ENCODE measurements at places on chromosomes 12 and 14.

DNA sequence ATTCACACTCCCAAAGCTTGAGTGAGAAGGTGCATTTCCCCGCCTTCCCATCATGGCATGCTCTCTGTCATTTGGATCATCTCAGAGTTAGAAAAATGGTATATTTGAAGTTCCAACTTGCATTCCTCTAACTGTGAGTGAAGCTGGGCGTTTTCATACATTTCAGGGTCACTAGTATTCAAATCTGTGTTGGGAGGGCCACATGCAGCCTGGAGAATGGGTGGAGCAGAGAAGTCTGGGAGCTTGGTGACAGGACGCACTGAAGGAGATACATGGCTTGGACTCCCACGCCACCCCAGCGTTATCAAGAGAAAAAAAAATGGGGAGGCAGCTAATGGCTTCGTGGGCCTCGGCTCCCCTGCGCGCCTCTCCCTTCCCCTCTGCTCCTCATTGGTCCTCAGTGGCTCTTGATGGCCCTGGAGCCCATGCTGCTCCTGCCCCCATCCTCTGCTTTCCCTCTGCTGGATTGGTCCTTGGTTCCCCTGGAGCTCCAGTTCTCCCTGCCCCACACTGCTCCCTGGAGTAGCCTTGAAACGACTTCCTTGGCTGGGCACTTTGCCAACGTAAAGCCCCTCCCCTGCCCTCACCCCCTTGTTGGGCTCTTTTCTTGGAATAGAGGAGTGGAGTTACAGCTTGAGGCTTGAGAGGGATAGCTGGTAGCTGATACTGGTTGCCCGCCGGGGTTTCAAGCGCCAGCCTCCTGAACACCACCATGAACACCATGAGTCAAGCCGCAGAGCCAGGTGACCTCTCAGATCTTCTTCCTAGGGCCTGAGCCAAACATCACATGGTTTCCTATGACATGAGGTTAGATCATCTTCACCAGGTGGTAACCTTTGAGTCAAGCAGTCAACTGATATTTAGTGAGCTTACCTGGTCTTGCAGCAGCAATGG, 139.6 kb downstream of the PRKCH start:
- DNase-seq = no peak

DNA sequence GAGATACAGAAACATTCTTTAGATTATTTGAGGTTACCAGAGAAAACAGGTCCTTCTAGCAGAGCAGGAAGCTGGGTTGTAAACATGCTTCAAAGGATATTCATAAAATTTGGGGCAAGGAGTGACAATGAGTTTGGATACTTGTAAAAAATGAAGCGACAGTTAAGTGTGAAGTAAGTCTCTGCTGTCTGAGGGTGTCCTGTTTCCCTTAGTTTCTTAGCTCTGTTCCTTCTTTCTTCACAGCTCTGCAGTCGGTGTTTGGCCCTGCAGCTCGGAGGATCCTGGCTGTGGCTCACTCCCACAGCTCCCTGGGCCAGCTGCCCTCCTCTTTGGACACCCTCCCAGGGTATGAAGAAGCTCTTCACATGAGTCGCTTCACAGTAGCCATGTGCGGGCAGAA, 10.8 kb downstream of the TMEM52B start:
- no peak for DNase-seq

GRCh38 chr14:63650256-63650952, 8.7 kb upstream of the WDR89 start:
- DNase-seq = peak; percentile 27

- DNase-seq = no peak
These were observed 390.1 kb upstream of the PDE3A start for GRCh38 chr12:19978193-19978592.

DNA sequence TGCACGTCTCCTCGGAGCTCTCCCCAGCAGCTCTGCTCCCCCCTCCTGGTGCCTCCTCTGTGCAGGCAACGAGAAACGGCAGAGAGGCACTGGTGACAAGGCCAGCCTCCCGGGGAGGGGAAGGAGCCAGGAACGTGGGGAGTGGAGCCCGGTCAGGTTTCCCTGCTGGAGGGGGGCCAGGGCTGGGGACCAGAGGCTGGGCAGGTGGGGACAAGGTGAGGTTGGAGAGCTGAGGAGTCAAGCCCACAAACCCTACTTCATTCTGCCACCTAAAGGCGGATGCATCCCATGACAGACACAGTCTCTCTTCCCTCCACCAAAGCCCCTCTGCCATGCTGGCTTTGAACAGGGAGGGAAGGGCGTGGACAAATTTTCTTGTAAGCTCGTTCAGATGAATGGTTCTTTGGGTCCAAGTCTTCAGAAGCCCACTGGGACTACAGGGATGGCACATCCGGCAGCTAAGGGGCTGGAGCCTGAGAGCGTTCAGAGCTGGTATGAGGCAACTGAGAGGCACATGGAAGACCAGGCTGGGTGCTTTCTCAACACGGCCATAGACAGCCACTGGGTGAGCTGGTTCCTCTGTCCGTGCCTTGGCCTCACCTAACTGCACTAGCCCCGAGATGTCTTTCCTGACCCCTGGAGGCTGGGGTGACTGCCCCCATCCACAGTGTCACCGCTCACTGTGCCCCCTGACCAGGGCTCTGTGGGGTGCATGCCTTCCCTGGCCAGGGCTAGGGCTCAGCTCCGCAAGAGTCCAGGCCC, 105.9 kb downstream of the RBM19 start:
- no peak for DNase-seq

DNA sequence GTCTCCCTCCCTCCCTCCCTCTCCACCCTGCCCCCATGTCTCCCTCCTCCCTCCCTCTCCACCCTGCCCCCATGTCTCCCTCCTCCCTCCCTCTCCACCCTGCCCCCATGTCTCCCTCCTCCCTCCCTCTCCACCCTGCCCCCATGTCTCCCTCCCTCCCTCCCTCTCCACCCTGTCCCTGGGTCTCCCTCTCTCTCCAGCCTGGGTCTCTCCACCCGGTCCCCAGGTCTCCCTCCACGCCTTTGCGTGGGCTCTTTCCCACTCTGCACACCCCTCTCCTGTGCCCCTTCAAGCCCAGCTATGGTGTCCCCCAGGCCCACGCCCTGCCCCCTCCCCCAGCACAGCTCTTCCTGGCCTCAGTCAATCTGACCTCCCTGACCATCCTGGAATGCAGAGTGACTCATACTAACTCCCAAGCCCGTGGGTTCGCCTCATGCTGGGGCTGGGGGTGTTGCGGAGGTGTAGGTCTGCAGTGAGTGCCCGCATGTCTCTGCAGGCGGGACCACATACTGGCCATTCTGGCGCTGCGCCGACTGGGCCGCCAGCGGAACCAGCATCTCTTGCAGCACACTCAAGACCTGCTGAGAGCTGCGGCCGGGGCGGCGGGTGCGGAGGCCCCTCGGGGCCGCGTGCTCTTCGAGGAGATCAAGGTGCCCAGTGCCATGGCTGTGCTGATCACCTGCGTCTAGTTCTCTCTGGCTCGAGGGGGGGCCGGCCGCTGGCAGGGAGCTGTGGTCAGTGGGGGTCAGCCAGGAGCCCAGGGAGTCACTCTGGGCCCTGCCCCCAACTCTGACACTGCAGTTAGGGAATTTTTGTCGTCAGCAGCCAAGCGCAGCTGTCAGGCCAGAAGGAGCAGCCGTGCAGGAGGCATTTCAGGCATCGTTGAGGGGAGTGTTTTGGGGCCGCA, 13.5 kb upstream of the TNFAIP2 start:
- DNase-seq = no peak

DNA sequence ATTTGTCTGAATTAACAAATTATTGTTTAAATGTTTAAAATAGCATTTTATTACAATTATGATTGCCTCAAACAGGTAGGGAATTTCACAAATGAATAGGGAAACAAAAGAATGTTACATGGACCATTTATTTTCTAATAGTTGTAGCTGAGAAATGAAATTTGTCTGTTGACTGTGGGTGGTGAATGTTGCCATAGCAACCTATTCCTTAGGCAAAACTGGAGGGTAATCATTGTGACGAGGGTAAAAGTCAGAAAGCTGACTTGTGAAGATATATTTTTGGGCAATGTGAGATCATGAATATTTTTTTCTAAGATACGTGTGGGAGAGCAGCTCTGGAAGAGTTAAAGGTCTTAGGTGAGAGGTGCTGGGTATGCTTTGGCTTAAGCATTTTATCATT, 24.2 kb upstream of the CLEC14A start:
- no peak for DNase-seq

DNA sequence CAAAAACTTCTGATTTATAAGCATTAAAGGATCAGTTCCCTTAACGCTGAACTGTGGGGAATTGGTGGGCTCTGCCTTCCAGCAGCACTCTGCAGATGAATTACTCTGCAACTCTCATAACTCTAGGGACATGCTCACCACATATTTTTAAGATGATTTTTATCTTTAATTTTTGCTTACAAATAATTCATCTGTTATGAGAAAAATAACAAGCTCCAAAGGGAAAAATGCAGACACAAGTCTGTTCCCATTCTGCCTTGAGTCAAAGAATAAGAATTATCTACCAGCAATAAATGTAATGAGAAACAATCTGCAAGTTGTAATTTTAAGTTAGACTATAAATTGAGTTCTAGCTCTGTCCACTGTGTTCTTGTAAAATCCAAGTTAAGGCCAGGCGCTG, 133.1 kb upstream of the MDM1 start:
- DNase-seq = no peak

- no peak for DNase-seq
These were observed 9.2 kb upstream of the CLMN start for GRCh38 chr14:95328729-95329503.

DNA sequence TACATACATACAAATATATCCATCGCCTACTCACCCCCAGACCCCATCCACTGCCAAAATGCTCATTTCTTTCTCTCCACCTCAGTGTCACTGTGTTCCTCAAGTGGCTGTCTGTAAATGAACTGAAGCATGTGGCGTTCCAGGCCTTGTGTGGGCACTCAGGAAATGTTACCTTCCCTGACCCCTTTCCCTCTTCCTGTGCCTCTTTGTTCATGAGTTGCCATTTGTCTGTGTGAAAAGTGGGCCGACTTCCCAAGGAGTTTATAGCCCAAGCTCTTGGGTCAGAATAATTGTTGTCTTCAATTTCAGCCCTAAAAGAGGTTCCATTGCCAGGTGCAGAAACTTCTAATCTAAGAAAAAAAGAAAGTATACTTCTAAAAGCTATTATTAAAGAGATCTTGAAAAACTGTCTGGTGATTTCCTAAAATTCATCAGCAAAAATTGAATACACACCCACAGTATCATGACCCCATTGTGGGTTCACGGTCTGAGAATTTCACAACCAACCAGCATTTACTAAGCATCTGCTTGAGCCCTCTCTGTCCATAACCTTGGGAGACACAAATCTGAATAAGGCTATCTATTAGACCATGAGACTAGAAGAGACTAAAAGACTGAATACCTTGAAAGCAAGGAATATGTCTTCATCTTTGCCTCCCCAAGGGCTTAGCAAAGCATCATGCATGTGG, 201.4 kb upstream of the EEA1 start:
- DNase-seq = no peak

DNA sequence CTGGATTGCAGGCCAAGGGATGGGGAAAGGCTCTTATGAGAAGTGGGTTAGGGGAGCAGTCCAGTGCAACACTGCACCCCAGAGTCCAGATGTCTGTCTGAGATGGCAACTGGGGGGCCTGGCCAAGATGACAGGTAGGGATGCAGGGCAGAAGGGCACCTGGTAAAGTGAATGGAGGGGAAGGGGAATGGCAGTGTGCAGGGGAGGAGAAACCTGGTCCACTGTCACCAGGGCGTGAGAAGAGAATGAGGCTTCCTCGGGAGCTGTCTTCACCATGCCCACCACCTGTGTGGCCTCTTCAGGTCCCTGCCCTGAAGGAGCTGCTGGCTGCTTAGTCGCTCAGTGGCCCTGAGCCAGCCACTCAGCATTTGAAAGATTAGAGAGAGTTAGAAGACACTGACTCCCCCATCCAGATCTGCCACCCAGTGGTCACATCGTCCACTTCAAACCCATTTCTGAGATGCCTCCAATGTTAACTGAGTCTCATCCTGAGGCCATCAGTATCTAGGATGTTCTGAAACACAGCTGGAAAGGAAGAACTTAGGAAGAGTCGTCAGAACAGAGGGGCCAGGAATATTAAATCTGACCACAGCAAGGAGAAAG, 57.3 kb downstream of the PLEKHG3 start:
- DNase-seq = no peak

- DNase-seq = no peak
These were observed 29.8 kb downstream of the SCFD1 start for GRCh38 chr14:30651937-30652336.

- DNase-seq = no peak
These were observed 31.3 kb downstream of the DMAC2L start for GRCh38 chr14:50343434-50343833.

- no peak for DNase-seq
These were observed 85.6 kb downstream of the GALNT9 start for GRCh38 chr12:132243596-132244310.

DNA sequence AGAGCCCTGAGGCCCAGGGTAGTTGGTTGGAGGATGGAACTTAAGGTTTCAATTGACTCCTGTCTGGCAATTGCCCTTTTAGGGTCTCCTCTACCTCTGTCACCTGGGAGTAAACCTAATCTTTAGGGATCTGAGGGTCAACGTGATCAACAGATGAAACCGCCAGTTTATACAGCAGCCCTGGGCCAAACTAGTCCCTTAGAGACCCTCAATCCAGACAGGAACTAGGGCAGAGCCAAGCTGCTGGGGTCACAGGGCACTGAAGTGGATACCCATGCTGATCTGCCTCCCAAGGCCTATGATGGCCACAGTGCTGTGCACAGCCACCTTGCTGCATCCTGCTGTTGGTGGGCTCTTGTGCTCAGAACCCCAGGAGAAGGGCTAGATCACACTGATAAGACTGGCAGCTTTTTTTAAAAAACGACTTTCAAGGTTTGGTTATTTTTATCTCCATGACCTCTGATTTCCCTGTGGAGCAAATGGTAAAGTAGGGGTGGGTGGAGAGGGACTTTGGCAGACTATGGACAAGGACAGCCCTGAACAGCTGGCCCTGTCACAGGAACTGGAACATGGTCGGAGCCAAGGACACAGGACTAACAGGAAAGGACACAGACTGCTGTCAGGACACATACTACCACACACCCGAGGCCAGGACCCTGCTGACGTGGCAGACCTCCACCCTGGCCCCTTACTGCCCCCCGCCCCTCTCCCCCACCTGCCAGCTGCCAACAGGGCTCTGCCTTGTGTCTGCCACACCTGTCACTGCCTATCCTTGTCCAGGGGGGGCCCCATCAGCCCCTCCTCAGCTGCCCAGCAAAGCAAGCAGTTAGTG, 474 bp downstream of the FITM1 start:
- no peak for DNase-seq

GRCh38 chr14:105256292-105256960, 8.1 kb downstream of the BTBD6 start:
- DNase-seq = no peak

GRCh38 chr12:74671421-74671820, 133.8 kb downstream of the ATXN7L3B start:
- DNase-seq = no peak

DNA sequence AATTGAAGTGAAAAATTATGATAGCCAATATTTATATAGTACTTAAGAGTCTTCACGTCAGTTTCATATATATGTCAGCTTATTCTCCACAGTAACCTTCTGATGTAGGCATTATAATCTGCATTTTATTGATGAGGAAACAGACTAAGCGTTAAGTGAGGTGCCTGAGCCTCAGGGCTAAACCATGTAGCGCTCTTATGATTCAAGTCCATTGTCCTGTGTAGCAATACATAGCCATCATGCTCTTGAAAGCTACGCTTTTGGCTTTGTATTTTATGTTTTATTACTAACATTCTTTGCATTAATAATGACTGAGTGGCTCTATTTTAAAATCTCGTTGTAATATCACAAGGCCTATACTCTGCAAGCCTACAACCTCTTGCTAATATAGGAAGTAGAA, 79.0 kb downstream of the ANO6 start:
- DNase-seq = no peak
